Activated naive CD4-positive, alpha-beta T cell (primary cell): ENCODE measurements at places on chromosomes 12 and 14.

GRCh38 chr14:34796902-34797301, 78.3 kb downstream of the BAZ1A start:
- no peak for DNase-seq

DNA sequence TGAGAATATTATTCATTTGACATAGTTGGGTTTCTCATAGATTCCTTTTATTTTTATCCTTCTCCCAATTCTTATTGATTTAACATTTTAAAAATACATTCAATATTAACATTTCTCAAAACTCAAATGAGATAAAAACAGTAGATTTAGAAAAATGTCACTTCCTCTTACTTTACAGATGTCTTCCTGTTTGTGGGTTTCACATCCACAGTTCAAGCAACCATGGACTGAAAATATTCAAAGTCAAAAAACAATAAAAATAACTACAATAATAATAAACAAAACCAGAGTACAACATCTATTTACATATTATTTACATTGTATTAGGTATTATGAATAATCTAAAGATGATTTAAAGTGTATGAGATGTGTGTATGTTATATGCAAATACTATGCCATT, 111.3 kb upstream of the SLC16A7 start:
- no peak for DNase-seq

- DNase-seq, result no peak
Measured at GRCh38 chr14:21191261-21191808, 35.5 kb upstream of the OR5AU1 start.

- no peak for DNase-seq
Measured at GRCh38 chr12:115035535-115036107, 351.6 kb upstream of the TBX3 start.

DNA sequence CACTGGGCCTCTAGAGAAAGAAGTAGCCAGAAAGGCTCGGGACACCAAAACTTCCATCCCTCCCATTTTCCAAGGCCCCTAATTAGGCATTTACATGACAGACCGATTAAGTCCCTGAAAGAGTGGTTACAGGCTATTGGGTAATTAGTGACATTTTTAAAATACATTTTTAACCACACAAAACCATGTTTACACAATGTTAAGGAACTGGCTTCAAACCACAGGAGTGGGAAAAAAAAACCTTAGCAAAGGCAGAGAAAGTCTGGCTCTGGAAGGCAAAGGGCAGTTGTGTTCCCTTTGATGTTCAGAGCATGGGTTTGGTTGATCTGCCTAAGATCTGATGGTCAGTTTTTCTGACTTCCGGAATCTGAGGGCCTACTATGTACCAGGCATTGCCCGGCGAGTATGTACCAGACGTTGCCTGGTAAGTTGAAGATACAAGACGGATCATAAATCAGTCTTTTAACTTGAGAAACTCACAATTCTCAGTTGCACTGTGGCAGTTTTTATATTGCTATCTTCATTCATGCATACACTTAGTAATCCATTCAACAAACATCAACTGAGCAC, 576.5 kb downstream of the MED13L start:
- no peak for DNase-seq

DNA sequence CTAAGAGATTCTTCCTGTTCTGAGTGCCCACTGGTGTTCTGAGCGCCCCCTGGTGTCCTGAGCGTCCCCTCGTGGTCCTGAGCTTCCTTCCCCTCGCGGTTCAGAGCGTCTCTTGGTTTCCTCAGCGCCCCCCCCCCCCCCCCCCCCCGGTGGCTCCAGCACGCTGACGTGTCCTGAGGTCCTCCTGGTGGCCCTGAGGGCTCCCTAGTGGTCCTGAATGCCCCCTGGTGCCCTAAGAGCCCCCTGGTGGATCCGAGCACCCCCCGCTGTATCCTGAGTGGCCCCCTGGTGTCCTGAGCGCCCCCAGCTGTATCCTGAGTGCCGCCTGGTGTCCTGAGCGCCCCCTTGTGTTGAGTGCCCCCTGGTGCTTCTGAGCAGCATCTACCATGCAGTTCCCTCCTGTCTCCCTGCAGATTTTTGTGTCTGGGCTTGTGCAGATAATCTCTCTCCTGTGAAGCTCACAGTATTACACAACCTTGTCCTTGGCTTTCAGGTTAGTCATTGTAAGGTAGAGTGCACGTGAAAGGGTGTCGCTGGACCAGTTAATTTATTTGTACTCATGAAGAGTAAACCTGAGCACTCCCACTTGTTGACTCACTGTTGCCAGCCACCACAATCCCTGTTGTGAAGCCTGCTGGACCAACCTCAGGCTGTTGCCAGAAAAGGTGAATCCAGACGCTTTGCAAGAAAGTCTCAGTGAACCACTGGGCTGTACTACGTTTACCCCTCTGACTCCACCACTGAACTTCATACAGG, 1168.4 kb downstream of the TMEM121 start:
- peak; percentile 35 for DNase-seq

DNA sequence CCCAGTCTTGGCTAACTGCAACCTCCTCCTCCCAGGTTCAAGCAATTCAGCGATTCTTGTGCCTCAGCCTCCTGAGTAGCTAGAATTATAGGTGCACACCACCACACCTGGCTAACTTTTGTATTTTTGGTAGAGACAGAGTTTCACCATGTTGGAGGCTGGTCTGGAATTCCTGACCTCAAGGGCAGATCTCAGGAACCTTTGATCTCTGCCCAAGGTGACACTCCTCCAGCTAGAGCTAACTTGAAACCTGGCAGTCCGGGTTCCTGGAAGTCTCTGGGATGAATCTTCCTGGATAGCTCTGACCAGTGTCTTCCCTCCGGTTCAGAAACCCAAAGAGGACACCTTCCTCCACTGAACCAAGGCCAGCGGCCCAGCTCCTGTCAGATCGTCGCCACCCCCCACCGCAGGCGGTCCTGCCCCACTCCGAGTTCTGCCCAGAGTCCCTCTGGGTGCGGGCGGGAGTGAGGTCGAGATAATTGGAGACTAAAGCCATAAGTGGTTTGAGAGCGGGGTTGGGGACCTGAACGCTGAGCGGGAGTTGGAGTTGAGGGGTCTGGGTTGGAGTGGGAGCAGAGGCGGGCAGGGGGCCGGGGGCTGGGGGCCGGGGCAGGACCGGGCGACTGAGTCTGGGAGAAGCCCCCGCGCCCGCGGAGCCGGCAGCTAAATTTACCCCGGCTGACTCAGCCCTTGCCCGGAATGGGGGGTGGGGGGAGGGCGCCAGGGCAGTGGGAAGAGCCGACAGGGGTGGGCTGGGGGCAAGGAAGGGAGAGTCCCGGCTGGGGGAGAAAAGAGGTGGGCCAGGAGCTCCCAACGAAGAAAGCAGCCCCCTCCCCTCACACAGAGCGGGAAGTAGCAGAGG, 4.7 kb downstream of the DDN start:
- DNase-seq, result no peak

DNA sequence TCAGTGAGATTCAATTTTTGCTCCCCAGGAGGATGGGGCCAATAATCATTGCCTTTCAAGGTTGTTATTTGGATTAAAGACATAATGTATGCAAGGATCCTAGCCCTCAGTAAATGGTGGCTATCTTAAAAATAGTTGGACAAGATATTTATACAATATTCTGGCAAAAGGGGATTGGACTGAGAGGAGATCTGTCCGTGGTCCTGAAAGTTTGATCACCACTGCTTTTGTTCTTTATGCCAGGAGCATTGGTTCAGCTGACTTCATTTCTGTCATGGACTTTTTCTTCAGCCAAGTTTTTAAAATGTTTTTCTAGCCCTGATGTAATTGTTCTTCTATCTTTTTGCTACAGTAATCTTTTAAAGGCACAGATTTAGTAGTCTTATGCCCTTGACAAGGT, 70.2 kb upstream of the TCL1A start:
- no peak for DNase-seq

GRCh38 chr12:5807090-5807414, 138.0 kb downstream of the ANO2 start:
- no peak for DNase-seq

GRCh38 chr12:19402211-19402610, 37.1 kb upstream of the AEBP2 start:
- DNase-seq, result no peak

- no peak for DNase-seq
Measured at GRCh38 chr14:93905623-93906022, 21.5 kb upstream of the FAM181A start.
